Peyer's patch (tissue), 4 donors: ENCODE measurements at places on chromosomes 6 and 20.
A peak's percentile ranks its signal among the peaks of the same experiment; 100 is the strongest.

GRCh38 chr6:13080462-13081188 is 247.7 kb downstream of the TBC1D7 start:
- DNase-seq = no peak

DNA sequence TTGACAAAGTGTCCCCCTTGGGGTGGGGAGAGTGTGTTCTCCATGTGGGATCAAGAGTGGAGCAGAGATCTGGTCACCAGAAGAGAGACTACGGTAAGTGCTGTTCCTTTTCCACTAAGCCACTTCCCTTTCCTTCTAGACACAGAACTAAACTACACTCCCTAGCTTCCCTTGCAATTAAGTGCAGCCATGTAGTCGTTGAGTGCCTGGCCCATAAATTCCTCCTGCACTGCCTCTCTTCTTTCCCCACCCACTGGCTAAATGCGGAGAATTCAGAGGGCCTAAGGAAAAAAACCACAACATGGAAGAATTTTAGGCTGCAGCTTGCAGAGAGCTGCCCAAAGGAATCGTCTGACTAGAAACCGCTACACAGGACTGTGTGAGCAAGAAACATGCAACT is 1.5 kb downstream of the WDR27 start:
- DNase-seq = no peak

DNA sequence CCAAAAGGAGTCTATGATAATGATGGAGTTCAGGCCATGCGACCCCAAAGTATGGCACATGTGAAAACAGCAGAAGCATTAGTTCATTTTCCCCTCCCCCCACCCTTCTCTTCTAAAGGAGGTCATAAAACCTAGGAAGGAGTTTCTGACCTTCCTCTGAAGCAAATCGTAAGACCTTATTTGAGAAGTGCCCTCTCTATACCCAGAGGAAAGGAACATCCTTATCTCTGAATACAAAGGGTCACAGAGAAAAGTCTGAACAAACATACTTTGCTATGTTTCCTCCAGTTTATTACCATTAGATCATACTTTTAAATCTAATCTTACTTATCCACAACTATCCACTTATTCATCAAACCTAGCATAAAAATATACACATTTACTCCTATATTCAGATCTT is 48.6 kb downstream of the SLX4IP start:
- no peak for DNase-seq

- DNase-seq = no peak
These were observed 33.2 kb downstream of the SOX4 start for GRCh38 chr6:21626756-21627155.

DNA sequence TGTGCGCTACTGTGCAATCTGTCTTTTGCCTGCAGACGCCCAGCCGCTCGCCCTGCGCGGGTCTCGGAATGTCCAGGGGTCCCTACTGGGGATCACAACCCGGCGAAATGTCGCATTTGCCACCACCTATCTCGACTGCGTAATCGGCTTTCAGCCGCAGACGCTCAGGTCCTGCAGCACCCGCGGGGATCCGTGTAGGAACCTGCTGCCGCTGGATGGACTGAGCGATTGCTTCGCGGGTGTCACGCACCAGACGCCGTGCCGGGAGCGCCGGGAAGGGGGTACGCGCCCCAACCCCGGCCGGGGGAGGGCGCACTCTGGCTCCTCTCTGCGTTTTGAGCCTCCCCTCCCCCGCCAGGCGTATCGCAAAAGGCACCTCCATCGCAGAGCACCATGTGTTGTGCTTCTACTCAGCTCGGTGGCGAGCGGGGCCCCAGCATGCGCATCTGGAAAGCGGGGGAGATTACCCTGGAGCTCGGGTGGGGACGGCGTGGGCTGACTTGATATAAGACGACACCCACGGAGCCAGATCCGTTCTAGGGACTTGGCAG is 747 bp upstream of the PTPRA start:
- DNase-seq = peak; percentile 84

DNA sequence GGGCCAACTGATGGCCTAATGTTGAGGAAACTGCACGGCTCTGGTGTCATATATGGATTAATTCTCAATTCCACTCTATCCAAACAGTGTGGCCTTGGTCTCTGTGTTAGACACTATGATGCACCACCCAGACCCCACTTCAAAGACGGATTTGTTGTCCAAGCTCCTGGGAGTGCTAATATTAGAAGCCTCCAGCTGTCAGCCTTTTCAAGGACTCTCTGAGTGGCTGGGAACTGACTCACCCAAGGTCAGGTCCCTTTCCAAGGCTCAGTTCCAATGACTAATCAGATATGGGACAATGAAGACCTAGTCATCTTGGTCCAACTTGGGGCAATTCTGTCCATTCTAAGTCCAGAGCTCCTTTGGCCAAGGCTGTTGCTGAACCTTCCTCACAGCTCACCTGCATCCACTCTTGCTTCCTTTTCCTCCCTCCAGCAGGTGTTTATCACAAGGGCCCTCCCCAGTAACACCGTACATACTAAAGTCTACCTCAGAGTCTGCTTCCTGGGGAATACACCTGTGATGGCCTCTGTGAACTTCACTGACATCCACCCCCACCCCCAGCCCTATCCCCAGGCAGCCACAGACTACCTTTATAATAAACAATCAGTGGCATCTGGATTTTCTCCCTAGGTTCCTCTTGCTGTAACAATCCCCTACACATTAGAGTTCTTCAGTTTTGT is 7.2 kb upstream of the IL20RA start:
- no peak for DNase-seq

DNA sequence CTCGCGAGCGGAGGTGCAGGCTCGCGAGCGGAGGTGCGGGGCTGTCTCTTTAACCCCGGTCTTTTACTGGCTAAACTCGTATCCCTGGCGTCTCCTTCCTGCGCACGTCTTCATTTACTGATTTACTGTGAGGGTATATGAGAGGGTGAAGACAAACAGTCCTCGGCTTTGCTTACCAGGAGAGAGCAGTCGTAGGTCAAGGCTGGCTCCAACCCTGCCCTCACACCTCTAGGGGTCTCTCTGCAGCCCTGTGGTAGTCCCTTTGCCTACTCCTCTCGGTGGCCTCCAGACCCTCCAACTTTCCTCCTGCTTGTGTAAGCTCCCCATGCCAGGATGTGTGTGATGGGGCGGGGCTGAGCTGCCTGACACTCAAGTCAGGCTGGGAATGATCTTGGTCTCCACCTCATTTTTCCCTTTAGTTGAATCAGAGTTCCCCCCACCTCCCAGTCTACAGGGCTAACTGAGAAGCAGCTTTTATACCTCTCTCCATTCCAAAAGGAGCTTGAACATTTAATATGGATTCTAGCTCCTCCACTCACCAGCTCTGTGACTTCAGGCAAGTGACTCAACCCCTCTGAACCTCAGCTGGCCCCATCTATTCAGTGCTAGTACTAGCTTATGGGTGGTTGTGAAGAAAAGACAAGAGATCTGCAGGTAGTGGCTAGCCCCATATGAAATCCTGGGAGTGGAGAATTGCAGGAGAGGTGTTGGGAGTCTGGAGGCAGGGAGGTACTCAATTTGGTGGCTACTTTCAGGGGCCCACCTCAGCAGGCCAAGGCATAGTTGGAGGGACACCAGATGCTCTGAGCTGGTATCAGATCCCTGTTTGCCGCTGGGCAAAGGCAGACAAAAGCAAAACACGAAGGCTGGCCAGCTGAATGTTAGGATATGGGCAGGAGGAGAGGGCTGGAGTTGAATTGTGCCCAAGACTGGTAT is 902 bp downstream of the SLC29A1 start:
- no peak for DNase-seq

DNA sequence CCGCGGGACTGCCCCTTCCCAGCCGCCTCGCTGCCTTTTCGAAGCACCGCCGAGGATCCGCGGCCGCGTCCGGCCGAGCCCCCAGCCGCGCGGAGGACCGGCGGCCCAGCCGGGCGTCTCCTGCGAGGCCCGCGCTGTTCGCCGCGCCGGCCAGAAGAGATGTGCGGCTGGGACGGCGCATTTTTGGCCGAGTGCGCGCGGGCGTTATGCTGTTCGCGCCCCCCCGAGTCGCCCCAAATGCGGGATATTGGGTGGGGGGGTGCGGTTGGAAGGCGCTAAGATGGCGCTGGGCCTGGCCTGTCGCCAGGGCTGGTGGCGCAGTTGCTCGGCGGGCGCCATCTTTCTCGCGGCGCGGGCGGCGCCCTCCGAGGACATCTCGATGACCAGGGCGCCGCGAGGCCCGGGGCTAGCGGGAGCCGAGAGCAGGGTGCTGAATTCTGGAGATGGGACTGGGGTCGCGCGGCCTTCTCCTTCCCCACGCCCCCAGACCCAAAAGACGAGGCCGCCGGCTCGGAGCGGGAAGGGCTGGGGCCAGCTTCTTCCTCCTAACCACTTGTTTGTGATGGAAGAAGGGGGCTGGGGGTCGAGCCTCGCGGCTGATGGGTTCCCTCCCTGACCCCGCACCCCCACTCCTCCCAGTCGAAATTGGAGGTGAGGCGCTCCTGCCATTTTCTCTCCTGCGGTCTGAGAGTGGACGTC is 1.5 kb downstream of the BICRAL start:
- DNase-seq = peak; percentile 86

DNA sequence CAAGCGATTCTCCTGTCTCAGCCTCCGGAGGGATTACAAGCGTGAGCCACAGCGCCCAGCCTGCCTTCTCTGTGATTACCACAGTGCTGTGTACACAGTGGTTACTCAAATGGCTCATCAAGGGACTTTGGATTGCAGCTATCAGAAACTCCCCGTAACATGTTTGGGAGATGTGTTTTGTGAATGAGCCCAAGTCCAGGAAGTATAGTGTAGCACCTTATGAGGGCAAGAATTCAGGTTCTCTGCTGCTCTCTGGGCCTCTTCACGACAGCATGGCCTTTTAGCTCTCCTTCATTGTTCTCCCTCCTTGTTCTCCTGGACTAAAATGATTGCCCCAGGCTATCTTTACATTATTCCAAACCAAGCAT is 34.1 kb upstream of the RPL7L1 start:
- peak; percentile 68 for DNase-seq

DNA sequence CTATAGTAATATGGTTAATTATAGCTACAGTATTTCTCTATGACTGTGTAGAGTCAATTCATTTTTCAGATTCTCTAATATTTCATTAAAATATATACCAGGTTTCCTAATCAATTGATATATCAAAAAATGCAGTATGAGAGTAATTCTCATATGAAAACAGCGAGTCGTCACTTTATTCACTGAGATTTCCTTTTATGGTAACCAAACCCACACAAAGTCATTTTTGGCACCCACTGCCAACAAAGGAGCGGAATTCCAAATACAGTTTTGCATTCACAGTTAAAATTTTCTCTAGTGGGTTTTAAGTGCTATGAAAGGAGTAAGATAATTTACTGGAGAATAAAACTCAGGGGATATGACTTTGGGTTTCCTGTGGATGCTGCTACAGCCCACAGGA is 163.8 kb downstream of the HIVEP2 start:
- DNase-seq = no peak

GRCh38 chr20:21511850-21512633 is 1.8 kb downstream of the NKX2-2 start:
- DNase-seq = no peak

DNA sequence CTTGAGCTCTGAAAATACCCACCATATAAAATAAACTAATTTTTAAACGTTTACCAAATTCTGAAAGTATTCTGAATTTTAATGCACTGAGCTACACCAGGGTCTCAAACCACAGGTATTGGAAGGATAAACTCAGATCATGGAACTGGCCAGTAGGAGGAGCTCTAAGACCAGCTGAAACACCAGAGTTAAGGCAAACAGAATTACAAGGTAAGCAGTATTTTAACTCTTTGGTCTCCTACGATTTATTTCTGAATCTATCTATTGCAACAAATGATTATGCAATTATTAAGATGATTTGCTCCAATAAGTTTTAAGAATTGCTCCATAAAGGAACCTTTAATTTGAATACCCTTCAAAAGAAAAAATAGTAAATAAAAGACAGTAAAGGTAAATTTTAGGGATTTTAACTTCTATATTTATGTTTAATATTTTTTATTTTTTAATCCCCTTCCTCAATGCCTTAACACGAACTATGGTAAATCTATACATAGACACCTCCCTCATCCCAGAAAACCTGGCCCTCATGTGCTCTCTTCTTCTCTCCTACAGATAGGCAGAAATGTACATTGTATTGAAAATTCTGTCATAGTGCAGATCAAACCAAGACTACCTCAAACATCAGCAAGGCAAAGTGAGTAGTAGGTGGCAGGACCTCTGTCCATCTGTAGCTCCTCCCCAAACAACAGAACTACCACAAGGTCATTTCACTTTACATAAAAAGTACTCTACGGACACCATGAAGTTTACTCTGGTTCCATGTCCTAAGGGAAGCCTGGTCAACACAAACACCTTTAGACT is 58.4 kb downstream of the SMLR1 start:
- no peak for DNase-seq
